ENCODE measurements at places on chromosomes 4 and X.

DNA sequence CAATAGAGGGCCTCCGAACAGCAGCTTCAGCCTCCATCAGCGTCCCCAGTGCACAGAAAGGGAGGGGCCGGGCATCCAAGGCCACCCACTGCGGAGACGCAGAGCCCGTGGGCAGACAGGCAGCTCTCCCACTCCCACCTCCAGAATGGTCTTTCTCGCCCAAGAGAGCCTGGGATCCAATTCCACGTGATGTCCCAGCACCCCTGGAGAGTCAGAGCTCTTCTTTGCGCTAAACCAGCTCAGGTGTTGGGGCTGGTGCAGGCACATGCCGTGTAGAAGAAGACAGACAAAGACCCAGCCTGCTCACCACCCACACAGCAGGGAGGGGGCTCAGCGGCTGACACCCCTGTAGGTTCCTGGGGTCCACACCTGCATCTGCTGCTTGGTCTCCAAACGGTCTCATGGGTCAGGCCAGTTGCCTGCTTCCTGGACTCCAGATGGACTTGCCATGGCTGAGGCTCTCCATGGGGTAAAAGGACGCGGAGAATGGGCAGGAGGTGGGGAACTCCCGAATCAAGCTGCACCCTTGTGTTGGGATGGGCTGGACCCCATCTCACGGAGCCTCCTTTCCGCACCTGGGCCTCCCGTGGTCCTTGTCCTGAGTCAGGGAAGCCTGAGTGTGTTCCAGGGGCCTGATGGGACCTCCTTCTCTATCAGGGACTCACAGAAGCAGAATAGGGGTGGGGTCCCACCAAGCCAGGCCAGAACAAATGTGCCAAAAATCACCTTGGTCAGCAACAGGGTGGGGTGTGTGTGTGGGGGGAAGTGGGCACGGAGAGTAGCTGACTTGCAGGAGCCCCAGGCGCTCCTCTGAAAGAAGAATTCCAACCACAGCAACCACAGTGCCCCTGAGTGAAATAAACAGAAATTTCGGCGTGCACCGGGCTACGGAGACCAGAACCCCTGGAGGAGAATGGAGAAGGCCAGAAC, 11.6 kb upstream of the ASMTL start:
- no peak for DNase-seq

DNA sequence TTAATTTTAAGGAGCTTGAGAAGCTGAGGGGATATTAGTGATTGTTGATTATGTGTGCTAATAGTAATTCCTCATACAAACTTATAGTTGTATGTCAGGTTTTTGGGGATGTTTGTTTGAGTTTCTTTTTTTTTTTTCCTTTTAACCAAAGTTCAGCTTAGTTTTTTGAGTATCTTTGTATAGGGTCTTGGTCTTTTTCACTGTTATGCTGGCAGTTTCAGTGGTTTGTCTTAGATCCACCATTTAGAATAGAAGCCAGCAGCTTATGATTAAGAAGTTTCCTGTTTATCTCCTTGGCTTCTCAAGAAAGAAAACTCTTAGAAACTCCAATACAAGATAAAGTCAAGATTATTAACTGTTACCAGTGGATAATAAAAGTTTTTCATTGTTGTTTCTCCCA, 16.1 kb downstream of the CPEB2 start:
- no peak for DNase-seq

DNA sequence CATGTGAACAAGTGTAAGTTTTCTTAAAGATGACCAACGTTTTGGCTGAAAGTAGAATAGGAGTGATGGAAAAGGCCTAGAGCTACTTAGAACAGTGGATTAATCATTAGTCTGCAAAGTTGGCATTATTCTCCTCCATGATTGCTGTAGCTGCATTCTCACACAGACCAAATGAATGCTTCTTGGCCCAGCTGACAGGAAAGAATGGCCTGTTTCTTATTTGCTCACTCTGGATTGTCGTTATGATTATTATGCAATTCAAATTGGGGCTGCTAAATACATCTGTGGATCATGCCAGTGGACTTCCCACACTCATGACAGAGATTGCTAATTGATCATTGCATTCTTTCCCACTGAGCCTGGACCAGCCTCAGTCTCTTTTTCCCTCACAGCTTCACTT, 285.0 kb downstream of the STIM2 start:
- peak; percentile 64 for DNase-seq

- DNase-seq = no peak
Observed at GRCh38 chr4:149076401-149076800, 634.2 kb upstream of the NR3C2 start.

- DNase-seq = no peak
Observed at GRCh38 chr4:11072463-11072862, 356.2 kb downstream of the HS3ST1 start.

- no peak for DNase-seq
Observed at GRCh38 chr4:86657910-86658309, 63.8 kb downstream of the PTPN13 start.

DNA sequence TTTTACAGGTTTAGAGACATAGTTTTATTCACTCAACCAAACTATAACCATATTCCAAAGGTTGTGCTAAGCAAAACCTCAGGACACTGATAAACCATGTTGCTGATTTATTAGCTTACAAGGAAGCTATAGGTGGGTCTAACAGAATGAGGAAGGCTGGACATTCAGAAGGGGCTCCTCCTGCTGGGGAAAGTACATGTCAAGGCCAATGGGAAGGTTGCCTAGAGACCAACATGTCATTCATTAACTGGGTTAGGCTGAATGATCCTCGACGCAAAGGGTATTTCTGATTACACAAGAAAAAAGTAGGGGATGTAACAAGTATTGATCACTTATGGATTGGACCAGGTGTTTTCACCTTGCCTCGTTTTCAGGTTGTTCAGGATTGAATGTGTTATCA, 30.3 kb downstream of the SLC10A6 start:
- DNase-seq = no peak

DNA sequence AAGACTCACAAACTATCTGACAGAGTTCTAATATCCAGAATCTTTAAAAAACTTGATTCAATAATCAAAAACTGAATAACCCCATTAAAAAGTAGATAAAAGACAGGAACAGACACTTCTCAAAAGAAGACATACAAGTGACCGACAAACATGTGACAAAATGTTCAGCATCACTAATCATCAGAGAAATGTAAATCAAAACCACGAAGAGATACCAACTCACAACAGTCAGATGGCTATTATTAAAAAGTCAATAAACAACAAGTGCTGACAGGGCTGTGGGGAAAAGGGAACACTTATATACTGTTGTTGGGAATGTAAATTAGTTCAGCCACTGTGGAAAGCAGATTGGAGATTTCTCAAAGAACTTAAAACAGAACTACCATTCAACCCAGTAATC, 138.1 kb upstream of the RASGEF1B start:
- DNase-seq = peak; percentile 68
